A172 (cell line): ENCODE measurements at places on chromosomes 2 and 18.

DNA sequence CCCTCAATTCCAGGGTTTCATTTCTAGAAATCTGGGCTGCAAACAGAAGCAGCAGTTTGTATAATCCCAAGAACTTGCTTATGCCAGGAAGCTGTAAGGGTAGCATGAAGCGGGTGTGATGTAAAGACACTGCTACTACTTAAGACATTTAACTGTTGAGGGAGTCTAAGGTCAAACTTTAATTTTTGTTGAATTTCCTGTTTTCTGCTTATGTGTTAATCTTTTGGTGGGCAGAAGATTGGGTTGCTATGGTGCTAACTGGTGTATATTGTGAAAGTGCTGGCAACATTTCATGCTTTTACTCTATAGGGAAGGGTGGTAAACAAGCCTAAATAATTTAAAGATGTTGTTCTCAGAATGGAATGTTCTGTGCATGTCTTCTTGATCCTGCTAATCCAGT lies 2.7 kb downstream of the NCOA1 start:
- DNase-seq: no peak

GRCh38 chr2:74659462-74659861 lies 5.4 kb downstream of the SEMA4F start:
- no peak for DNase-seq

DNA sequence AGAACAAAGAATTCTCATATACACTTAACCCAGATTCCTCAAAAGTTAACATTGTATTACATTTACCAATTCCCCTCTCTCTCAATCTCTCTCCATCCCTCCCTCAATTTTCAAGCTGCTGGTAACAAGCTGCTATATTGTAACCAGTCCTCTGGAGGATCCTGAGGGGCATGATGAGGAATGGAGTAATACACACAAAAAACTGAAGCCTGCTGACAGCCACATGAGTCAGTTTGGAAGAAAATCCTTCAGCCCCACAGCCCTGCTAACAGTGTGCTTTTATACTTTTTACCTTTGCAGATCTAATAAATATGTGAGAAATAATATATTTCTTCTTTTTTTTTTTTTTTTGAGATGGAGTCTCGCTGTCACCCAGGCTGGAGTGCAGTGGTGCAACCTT lies 165.7 kb upstream of the RAB12 start:
- DNase-seq: no peak

DNA sequence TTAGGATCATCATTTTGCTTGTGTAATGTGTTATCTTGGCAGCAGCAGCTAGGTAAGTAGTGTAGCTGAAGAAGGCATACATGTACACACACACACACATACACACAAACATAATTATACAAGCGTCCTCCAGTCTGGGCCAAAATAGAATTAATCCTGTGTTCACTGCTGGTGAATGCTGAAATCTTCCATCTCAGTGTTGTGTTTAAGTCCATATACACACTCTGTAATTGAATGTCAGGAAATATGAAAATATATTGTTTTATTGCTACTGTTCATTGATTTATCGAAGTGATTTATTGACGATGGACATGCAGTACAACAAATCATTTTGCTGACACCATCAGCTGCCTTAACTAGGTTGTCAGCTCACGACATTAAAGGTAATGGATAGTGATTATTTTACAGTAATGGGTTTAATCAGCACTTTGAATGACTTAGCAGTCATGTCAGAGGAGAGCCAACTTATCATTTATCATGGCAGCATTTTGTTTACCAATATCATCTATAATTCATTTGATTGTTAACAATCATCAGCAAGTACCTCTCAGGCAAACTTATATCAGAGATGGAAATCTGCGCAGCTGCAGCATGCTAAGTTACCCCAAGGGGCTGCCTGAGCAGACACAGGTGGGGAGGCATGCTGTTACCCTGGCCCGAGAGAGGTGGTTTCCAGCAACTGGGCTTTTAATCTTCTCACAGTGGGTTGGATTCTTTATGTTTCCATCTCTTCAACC lies 83.7 kb upstream of the FSHR start:
- no peak for DNase-seq

DNA sequence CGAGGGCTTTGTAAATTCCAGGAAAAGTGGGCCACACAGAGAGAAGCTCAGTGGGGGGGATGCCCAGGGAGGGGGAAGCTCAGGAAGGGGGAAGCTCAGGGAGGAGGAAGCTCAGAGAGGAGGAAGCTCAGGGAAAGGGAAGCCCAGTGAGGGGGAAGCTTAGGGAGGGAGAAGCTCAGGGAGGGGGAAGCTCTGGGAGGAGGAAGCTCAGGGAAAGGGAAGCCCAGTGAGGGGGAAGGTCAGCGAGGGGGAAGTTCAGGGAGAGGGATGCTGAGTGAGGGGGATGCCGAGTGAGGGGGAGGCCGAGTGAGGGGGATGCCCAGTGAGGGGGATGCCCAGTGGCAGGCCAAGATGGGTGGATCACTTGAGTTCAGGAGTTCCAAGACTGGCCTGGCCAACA lies 821 bp upstream of the CHRNG start:
- no peak for DNase-seq

- DNase-seq: no peak
Observed at GRCh38 chr18:54790109-54790508, 38.2 kb upstream of the RAB27B start.

DNA sequence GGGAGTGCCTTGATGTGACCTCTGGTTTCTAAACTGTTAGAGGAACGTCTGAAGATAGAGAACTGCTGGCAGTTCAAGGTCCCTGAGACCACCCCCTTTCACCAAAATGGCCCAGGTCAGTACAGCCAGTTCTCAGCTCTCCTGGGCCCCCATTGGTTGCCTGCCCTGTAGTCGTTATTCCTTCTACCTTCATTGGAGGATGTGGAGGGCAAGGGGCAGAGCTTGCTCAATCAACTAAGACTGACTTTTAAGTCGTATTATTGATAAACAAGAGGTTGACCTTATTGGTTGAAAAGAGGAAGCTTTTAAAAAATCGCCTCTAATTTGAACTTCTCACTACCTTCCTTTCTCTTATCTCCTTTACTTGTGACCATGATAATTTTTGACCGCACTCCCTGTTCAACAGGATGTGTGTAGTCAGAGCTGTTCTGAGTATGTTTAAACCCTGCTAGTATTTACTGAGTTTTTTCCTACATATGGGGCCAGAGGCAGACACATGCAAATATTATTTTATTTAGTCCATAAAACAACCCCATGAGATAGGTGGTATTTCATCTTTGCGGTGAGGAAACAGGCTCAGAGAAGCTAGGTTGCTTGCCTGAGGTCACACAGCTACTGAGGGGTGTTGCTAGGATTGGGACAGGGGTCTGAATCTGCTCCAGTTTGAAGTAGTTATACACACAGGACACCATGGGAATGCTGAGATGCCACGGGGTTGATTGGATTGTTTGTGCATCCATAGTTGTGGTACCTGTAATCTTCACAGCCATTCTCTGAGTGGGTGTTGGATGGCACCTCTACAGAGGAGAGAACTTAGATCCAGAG lies 65.9 kb downstream of the TMEM247 start:
- DNase-seq: no peak

GRCh38 chr2:113126845-113127645 lies at the start of gene IL1RN:
Gene IL1RN (plus strand): TSS chr2:113127598. CDS start chr2:113127625, 27 bp downstream.
- DNase-seq: no peak

DNA sequence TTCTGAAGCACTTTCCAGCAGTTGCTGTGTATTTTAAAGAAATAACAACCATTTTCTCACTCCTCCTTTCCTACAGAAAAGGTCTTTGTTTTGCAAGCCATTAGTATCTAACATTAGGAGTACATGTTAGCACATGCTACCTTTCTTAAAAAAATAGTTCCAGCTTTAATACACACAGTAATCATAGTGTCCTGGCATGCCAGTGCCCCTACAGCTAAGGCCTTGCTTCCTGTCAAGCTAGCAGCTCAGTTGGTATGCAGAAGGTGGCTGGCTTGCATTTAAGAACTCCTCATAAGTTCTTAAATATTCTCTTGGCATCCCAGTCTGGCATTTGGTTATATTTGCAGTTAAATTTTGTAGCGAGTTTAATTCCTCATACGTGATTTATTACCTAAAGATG lies 141.3 kb upstream of the IL1R2 start:
- no peak for DNase-seq

DNA sequence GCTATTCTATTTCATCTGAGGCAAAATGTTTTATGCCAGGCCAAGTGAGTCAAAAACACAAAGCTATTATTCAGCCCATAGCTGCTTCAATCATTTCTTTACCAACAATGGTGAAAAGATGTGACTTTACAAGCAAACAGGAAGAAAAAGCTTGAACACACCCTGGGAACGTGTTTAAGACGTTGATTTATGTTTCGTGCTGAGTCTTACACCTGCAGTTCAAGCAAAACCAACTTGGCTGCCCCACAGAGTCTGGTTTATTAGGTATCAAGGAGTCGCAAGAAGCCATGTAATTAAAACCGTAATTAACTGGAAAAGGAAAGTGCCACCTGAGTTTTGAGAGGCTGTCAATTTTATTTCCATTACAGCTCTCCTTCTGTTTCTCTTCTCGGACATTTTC lies 295.5 kb downstream of the MEIS1 start:
- DNase-seq: no peak

- DNase-seq: no peak
Observed at GRCh38 chr2:96884299-96885094, 14.6 kb upstream of the SEMA4C start.
